ENCODE measurements at places on chromosomes 1 and 21.

GRCh38 chr1:2232916-2233438 lies 4.9 kb downstream of the SKI start:
- DNase-seq, result no peak

GRCh38 chr21:28614791-28615190 lies 377.9 kb downstream of the LTN1 start:
- DNase-seq, result no peak

DNA sequence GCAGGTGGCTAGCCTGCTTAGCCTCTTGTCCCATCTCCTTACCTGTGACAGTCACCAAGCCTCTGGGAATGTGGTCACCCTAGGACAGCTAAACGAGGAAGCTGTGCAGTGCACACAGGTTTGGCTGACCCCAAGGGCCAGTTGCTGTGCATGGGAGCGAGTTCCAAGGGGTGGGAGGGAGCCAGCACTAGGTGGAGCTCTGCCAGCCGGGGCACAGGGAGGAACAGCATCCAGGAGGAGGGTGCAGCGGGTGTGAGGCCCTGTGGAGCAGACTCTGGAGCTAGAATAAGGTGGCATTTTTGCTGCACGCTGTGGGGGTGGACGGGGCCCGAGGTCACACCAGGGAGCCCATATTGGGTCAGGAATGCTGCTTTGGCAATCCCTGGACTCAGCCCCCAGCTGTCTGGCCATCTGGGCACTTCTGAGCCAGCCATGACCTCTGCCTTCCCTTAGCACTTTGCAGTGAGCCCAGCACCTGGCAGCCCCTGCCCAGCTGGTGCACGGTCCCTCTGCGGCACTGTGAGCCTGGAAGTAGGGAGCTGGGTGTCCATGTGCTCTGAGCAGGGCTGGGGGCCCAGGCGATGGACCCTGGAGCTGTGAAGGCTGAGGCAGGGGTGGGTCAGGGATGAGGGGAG lies 8.7 kb downstream of the PDXK start:
- peak; percentile 67 for DNase-seq

DNA sequence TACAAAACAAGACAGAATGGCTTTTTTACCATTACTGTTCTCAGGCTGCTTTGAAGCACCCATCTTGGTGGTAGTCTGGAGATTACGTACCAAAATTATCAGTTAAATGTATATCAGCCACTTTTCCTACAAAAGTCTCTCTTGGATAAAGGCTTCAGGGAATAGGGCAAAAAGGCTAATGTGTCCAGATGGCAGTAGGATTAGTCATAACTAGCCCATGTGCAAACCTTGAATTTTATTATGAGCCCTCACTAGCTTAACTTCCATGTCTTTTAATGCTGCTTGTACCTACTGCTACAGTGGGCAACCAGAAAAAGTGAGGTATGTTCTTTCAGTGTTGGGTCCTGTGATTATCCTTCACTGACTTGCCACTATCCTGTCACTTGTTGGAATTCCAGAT lies 51.0 kb downstream of the PLPPR4 start:
- no peak for DNase-seq

GRCh38 chr1:206517784-206518183 lies 10.5 kb downstream of the RASSF5 start:
- no peak for DNase-seq

GRCh38 chr1:90074970-90075391 lies 80.1 kb downstream of the ZNF326 start:
- no peak for DNase-seq

DNA sequence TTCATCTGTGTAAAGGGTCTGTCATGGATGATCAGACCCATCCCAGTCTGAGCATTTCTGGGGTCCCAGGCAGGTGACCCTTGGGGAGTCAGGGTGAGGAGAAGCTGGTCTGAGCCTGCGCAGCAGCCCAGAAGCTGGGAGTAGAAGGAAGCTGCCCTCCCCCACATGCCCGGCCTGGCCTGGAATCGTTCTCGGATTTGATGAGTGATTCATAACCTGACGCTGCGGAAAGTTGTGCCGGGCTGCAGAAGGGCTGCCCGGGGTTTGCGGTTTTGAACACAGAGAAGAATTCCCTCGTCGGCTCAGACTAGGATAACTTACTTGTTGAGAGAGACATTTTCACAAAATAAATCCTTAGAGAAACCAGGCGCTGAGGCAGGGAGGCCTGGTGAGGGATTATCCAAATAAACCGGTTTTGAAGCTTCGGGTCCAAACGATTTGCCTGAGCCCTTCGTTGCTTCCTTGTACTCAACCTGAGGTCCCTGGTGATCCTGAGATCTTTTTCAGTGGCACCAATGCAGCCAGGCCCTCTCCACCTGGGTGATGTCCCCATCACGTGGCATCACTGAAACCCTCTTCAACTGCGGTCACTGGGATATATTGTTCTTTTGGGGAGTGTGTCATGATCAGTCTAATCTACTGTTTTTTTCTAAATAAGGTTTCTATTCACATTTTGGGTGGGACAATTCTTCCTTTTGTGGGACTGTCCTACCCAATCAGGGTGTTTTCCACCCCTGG lies 29.2 kb downstream of the EPHB2 start:
- DNase-seq, result peak; percentile 73

DNA sequence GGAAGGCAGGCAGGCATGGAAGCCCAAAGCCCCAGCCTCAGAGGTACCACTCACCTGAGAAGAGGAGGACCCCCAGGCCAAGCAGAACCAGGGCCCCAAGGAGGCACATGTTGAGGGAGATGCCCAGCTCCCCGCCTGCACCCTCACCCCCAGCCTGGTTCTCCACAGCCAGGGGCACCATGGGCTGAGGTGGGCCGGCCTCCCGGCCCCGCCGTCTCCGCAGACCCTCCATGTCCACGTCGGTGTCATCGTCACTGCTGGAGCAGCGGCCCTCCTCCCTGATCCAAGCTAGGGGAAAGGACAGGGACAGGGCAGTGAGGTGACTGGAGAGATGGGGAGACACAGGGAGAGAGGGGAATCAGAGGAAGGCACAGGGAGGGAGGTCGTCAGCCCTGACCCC lies 7.8 kb downstream of the PBXIP1 start:
- no peak for DNase-seq

DNA sequence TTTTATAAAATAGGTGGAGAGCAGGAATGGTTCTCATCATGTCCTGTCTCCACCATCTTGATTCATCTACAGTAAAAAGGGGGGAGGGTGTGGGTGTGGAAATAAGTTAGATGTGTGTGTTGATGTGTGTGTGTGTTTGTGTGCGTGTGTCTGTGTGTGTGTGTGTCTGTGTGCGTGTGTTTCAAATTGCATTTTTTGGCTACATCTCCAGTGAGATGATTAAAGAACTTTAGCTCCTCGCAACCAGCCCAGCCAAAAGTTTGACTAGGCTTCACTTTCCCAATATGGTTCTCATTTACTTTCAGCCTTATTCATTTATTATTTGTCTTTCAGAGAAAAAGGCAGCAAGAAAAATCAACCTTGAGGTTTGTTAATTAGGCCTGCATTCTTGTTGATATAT lies 14.7 kb upstream of the HAO2 start:
- DNase-seq, result no peak

- peak; percentile 19 for DNase-seq
Observed at GRCh38 chr1:52602856-52603600, 857 bp downstream of the GPX7 start.

DNA sequence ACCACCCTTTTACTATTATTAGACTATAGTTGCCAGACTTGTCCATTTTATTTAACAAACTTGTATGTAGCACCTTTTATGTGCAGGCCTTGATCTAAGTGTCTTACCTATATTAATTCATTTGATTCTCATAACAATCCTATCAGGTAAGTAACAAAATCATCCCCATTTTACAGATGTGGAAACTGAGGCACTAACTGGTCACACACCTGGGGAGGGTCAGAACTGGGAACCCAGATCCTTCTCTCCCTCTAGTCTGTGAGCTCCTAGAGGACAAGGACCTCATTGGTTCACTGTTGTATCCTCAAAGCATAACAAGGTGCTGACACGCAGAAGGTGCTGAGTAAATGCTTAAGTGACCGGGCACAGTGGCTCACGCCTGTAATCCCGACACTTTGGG lies 14.9 kb downstream of the FBXO2 start:
- no peak for DNase-seq

GRCh38 chr1:109369167-109369746 lies 28.5 kb downstream of the SORT1 start:
- DNase-seq, result no peak

GRCh38 chr1:20601129-20601825 lies 12.4 kb downstream of the CDA start:
- no peak for DNase-seq

Measured in fibroblast of gingiva (primary cell).